ENCODE measurements at places on chromosomes 6 and 20. TPM values are rescaled to one million over a fixed set of nuclear protein-coding genes. Genes with fewer than 3 reads are reported as not detected.

The PRR18 gene
- total RNA-seq, result not detected

The NNAT gene
- not detected for total RNA-seq

The HSP90AB1 gene
- 1,764 TPM for total RNA-seq

The RBPJL gene
- total RNA-seq, result not detected

The VTA1 gene
- total RNA-seq, result 71.3 TPM

The UNC5CL gene
- 0.16 TPM for total RNA-seq

The FAM110A gene
- 2.6 TPM for total RNA-seq

The SNX5 gene
- total RNA-seq, result 176 TPM

The SLC44A4 gene
- total RNA-seq, result not detected

The GTSF1L gene
- total RNA-seq, result not detected

The TGM3 gene
- not detected for total RNA-seq

The CCN6 gene
- total RNA-seq, result not detected

The ZSWIM1 gene
- total RNA-seq, result 13.7 TPM

The EEF1A2 gene
- total RNA-seq, result 32.6 TPM

The CYP21A2 gene
- not detected for total RNA-seq

The ENPP4 gene
- total RNA-seq, result 2.1 TPM

The C20orf173 gene
- not detected for total RNA-seq

The SNAP25 gene
- total RNA-seq, result not detected

The HAO1 gene
- not detected for total RNA-seq

The VSX1 gene
- total RNA-seq, result not detected

The TP53TG5 gene
- total RNA-seq, result not detected

The BEND6 gene
- total RNA-seq, result 0.59 TPM

The ZNF831 gene
- total RNA-seq, result not detected
